Naive B cell (primary cell): ENCODE measurements at places on chromosomes 3 and 15.
A peak's percentile ranks its signal among the peaks of the same experiment; 100 is the strongest.

DNA sequence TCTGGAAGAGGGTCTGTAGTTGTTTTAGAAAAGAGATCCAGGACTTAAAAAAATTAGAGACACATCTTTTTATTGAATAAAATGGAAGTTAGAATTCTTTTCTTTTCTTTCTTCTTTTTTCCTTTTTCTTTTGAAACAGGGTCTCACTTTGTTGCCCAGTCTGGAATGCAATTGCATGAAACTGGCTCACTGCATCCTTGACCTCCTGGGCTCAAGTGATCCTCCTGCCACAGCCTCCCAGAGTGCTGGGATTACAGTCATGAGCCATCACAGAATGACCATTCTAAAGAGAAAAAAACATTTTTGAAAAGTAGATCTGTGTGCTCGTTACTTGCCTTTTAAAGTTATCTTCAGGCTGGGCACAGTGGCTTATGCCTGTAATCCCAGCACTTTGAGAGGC lies 3.6 kb downstream of the ATXN7 start:
- H3K36me3 ChIP-seq = no peaks in the 10 kb centered on the region
- H3K27ac ChIP-seq = peak overlapping the region; percentile 67
- DNase-seq = no peak
- no peak overlapping the region for H3K4me3 ChIP-seq
- peaks cover 34% of the 10 kb centered on the region for H3K4me1 ChIP-seq

DNA sequence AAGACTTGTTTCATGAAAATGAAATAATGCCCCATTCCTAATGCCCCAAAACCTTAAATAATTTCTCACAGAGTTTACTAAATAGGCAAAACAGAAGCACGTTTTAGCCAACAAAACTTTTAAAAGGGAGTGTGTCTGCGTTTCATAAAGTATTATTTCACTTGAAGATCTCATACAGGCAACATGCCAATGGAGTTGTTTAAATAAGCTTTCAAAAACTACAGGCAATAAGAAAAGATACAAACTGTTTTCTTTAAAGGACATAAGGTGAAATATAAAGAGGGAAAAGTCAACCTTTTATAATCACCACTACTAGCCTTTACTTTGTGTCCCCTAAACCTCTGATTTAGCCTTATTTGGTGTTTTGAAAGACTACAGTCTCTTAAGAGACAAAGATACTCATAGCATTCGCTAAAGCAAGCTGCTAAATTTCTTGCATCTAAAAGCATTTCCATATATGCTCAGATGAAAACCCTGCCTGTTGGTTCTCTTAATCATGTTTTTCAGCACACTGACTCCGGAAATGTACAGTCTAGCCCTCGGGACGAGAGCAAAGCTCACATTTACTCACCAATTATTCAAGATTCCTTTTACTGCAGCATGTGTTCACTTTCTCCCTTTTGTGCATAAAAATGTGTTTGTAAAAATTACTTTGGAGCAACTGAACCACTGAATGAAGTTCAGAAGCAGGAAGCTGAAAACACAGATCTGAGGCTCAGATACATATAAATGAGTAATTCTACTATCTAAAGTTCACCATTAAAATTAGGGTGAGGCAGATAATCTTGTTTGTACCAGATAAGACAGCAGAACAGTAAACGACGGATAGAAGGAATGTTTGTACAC lies 119.0 kb downstream of the GOLIM4 start:
- no peaks in the 10 kb centered on the region for H3K4me1 ChIP-seq
- H3K4me3 ChIP-seq = no peak overlapping the region
- no peak overlapping the region for H3K27ac ChIP-seq
- no peaks in the 10 kb centered on the region for H3K36me3 ChIP-seq

- H3K27me3 ChIP-seq = peaks cover 6% of the 10 kb centered on the region
- no peak for DNase-seq
- peaks cover 42% of the 10 kb centered on the region for H3K4me1 ChIP-seq
- H3K4me3 ChIP-seq = no peak overlapping the region
- H3K27ac ChIP-seq = peak overlapping the region; percentile 51
Measured at GRCh38 chr3:122979211-122979610, 48.4 kb downstream of the SEMA5B start.

DNA sequence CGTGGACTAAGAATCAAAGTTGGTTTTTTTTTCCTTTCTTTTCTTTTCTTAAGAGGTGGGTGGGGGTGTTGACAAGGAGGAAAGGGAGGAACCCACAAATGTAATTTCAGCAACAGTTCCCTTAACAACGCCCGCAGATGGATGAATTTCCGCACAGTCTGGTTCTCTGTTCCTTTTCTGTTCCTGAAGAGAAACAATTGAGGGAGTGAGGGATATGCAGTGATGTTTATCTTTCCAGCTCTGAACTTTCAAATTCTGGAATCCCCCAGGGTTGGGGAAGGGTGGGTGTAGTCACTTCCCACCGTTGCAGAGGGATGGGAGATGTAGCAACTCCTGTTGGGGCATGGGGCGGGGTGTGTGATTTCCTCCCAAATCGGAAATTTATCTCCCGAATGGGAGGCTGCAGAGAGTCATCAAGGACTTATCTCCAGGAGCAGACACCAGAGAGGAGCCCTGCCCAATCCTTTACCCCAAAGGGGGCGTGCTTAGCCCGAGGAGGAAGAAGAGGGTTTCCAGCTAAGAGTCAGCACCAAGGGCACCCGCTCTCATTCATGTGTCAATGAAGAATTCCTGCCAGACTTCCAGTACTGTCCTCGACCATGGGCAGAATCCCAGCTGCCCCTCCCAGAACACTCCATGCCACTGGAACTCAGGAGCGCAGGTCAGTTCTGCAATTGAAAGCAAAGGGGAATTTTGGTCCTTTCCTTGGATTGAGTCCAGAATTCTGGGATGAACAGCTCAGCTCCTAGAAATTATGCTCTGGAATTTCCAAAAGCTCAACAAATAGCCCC lies 35.0 kb upstream of the CFAP161 start:
- H3K27ac ChIP-seq = no peak overlapping the region
- DNase-seq = no peak
- no peaks in the 10 kb centered on the region for H3K36me3 ChIP-seq
- no peak overlapping the region for H3K4me3 ChIP-seq

- no peaks in the 10 kb centered on the region for H3K27me3 ChIP-seq
- no peak for DNase-seq
- peaks cover 15% of the 10 kb centered on the region for H3K36me3 ChIP-seq
- peak overlapping the region; percentile 84 for H3K4me3 ChIP-seq
- H3K27ac ChIP-seq = peak overlapping the region; percentile 99
Measured at GRCh38 chr3:187020376-187020775, 90.0 kb downstream of the ST6GAL1 start.

- no peak for DNase-seq
- H3K4me1 ChIP-seq = no peaks in the 10 kb centered on the region
- H3K4me3 ChIP-seq = no peak overlapping the region
- H3K27me3 ChIP-seq = no peaks in the 10 kb centered on the region
Measured at GRCh38 chr3:20352546-20353179, 166.7 kb upstream of the SGO1 start.

- peak; percentile 23 for DNase-seq
- no peaks in the 10 kb centered on the region for H3K36me3 ChIP-seq
Measured at GRCh38 chr15:83062768-83063180, 4.3 kb downstream of the BTBD1 start.

DNA sequence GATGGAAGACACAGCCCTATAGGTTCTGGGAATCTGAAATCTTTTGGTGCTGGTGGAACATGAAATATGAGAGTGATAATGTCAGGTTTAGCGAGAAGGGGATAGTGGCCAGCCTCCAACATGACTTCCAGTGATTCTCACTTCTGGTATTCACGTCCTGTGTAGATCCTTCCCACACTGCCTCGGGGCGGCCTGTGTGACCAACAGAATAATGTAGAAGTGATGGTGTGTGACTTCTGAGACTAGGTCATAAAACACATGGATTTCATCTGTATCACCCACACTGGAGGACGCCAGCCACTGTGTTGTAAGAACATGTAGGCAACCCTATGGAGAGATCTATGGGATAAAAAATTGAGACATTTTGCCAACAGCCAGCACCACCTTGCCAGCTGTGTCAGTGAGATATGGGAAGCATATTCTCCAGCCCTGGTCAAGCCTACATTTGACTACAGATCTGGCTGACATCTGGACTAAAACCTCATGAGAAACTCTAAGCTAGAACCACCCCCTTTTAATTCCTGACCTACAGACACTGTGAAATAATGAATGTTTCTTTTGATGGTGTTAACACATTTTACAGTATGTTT lies 25.5 kb upstream of the NUDT16 start:
- no peak overlapping the region for H3K4me3 ChIP-seq
- H3K27me3 ChIP-seq = no peaks in the 10 kb centered on the region
- H3K36me3 ChIP-seq = no peaks in the 10 kb centered on the region
- peaks cover 12% of the 10 kb centered on the region for H3K4me1 ChIP-seq

DNA sequence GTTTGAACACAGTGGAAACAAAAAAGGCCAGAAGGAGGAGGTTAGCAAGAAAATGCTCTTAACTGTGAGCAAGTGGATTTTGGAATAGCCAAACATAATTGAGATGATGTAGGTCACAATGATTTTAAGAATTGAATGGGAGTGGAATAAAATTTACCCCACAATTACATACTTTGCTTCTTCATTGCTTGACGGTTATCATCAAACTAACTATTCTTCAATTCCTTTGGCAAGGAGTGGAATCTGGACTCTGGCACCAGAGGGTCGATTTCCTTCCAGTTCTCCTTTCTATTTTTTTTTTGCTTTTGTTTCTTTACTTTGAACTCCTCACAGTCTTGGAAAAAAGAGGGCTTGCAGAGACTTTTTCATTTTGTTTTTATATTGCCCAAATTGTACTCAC lies 634.5 kb upstream of the TGFBR2 start:
- no peaks in the 10 kb centered on the region for H3K36me3 ChIP-seq
- peaks cover 19% of the 10 kb centered on the region for H3K27me3 ChIP-seq
- H3K4me1 ChIP-seq = no peaks in the 10 kb centered on the region
- H3K27ac ChIP-seq = no peak overlapping the region

DNA sequence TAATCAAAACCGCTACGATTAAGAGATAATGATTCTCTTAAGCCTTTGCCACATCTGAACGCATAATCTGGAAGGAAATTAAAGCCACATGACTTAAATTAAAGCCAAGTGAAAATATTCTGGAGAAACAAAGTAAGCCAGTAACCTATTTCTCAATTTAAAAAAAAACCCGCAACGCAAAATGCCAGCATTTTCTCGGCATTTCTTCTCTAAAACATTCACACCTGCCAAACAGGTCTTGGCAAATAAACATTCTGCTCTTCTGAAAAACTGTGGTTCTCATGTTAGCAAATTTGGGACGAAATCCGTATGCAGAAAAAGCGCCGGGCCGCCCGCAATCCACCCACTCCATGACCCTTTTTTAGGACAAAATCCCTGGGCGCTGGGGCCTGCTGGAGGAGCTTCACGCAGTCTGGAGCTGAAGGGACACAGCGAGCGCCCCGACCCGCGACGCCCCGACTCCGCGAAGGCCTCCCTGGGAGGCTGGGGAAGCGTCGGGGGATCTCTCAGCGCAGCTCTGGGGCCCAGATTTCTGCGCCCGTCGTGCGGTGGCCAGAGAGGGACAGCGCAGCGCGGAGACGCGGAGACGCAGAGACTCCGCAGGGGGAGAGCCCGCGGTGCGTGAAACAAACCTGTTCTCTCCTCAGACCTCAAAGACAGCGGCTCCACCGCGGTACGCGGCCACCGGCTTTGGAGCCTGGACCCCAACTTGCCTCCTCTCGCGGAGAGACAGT lies 471 bp downstream of the NKIRAS1 start:
- peak overlapping the region; percentile 99 for H3K4me3 ChIP-seq
- H3K27me3 ChIP-seq = no peaks in the 10 kb centered on the region
- DNase-seq = no peak
- H3K27ac ChIP-seq = peak overlapping the region; percentile 97
- H3K4me1 ChIP-seq = peaks cover 62% of the 10 kb centered on the region

- DNase-seq = no peak
- no peak overlapping the region for H3K27ac ChIP-seq
- no peak overlapping the region for H3K4me3 ChIP-seq
- H3K36me3 ChIP-seq = no peaks in the 10 kb centered on the region
Measured at GRCh38 chr3:117059067-117059955, 349.7 kb downstream of the TUSC7 start.

DNA sequence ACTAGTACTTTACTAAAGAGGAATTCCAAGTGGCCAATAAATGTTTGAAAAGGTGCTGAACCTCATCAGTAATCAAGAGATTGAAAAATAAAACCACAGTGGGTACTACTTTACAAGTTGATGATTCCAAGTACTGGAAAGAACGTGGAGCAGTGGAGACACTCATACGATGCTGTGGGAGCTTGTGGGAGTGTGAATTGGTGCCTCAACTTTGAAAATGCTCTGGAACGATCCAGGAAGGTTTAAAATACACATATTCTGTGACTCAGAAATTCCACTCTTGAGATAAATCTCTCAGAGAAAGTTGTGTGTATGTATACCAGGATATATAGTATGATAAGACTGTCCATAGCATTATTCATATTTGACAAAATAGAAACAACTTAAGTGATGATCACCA lies 9.3 kb downstream of the LRCH3 start:
- no peak overlapping the region for H3K4me3 ChIP-seq
- no peaks in the 10 kb centered on the region for H3K36me3 ChIP-seq
- no peak for DNase-seq
- peak overlapping the region; percentile 49 for H3K27ac ChIP-seq

DNA sequence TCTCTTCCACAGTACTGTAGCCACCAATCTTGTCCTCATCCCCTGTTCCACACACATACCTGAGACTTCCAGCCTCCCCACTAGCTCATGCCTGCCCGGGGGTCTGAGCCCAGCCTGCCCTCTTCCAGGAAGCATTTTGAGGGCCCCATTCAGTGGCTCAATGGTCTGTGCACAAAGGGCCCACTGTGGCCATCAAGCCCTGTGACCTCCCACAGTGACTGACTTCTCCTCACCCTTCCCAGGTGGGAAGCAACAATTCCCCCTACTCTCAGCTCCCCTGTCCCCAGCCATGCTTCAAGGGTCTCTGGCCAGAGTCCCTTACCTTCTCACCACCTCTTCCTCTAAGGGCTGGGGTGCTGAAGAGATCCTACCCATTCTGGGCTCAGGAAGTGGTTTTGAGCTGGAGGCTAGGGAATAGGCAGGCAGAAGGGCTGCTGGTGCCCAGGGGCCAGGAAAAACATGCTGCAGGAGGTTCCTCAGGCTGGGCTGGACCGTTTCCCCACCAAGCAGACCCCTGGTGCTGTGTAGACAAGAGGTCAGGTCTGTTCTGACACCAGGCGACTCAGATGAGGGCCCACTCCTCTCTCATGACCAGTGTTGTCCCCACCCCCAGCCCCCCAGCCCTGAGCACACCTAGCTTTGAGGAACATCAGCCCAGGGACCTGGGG lies 3.0 kb upstream of the KLF15 start:
- no peaks in the 10 kb centered on the region for H3K36me3 ChIP-seq
- no peak overlapping the region for H3K27ac ChIP-seq
- H3K4me1 ChIP-seq = peaks cover 20% of the 10 kb centered on the region
- DNase-seq = no peak

GRCh38 chr15:63892794-63893441 lies 59.2 kb upstream of the HERC1 start:
- H3K27me3 ChIP-seq = no peaks in the 10 kb centered on the region
- DNase-seq = peak; percentile 48
- no peaks in the 10 kb centered on the region for H3K36me3 ChIP-seq
- no peak overlapping the region for H3K27ac ChIP-seq

DNA sequence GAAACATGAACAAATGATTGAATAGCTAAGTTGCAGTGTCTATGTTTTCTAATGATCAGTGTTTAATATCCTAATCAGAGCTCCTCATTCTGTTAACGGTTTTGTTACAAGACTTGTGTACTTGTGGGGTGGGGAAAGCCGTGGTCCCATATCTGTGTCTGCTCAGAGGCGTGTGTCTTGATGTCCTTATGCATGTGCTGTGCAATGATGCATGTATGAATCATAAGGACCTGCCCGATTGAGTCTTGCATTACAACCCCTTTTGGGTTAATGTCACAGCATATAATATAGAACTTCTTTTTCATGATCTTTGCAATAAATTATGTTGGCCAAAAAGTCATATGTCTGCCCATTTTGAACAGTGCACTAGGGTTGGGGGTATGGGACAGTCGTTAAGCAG lies 233.4 kb downstream of the ITPR1 start:
- H3K36me3 ChIP-seq = peaks cover 12% of the 10 kb centered on the region
- peak overlapping the region; percentile 5 for H3K27ac ChIP-seq
- peaks cover 6% of the 10 kb centered on the region for H3K4me1 ChIP-seq
- no peak overlapping the region for H3K4me3 ChIP-seq
- DNase-seq = no peak
